Thoracic aorta (tissue), 2 donors: ENCODE measurements at places on chromosomes 2 and 18.

DNA sequence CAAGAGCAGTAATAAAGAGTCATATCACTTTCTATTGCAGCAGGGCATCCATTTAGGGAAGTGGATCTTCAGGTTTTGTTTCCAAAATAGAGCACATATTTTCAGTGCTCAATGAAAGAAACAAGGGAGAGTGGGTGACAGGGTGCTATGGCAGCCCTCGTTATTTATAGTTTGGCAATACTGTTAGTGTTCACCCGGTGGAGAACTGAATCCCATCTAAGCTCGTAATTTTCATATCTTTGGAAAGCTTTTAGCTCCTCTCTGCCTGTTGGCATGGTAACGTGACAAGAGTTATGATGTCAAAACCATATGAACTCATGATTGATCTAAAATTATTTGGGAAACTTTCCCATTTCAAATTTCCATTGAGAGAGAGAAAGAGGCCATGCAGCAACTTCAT, 331.9 kb downstream of the LRRTM1 start:
- no peak for DNase-seq

GRCh38 chr2:140737006-140737405, 1393.8 kb downstream of the LRP1B start:
- no peak for DNase-seq

- DNase-seq: no peak
These were observed 48.4 kb downstream of the MAP2 start for GRCh38 chr2:209472112-209472832.

DNA sequence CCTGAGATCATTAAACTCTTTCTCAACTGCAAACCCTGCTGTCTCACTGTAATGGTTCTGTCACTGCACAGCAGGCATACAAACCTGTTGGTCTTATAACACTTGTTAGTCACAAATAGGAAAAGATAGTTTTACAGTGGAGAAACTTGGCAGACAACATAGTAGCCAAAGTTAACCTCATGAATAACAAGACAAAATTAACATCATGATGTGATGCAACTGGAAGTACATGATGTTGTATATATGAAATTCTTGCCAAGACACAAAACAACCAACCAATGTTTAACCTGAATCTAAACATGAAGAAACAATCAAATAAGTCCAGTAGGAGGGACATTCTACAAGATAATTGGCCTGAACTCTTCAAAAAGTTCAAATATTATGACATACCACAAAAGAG, 189.3 kb downstream of the RNF152 start:
- no peak for DNase-seq

DNA sequence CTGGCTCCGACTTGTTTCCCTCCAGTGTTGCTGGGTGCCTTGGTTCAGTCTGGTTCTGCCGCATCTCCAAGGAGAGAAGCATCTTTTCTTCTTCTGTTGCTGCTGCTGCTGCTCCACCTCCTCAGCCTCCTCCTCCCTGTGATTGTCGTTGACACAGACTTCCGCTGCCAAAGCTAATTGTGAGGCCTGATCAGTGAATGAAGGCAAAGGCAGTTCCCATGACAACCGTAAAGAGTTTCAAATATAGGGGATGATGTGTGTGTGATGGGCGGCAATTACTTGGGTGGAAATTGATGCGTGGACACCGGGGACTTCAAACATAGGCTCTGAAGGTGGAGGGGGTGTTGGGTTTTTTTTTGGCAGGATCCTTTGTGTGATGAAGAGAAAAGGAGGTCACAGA, 13.7 kb downstream of the TET3 start:
- no peak for DNase-seq

DNA sequence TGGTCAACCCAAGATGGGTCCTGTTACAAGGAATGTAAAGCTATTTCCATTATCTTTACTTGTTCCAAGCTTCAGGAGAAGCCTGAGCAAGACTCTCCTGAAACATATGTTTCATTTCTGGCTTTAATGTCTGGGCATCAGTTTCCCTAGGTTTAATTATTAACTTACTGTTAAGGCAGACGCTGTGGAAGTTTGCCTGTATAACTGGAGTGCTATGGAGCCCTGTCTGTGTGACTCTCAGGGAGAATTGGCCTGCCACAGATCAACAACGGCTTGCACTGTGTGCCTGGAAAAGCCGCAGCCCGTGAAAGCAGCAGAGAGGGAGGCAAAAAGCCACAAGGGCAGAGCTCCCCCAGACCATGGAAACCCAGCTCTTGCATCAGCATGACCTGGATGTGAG, 22.1 kb upstream of the LONRF2 start:
- DNase-seq: no peak

DNA sequence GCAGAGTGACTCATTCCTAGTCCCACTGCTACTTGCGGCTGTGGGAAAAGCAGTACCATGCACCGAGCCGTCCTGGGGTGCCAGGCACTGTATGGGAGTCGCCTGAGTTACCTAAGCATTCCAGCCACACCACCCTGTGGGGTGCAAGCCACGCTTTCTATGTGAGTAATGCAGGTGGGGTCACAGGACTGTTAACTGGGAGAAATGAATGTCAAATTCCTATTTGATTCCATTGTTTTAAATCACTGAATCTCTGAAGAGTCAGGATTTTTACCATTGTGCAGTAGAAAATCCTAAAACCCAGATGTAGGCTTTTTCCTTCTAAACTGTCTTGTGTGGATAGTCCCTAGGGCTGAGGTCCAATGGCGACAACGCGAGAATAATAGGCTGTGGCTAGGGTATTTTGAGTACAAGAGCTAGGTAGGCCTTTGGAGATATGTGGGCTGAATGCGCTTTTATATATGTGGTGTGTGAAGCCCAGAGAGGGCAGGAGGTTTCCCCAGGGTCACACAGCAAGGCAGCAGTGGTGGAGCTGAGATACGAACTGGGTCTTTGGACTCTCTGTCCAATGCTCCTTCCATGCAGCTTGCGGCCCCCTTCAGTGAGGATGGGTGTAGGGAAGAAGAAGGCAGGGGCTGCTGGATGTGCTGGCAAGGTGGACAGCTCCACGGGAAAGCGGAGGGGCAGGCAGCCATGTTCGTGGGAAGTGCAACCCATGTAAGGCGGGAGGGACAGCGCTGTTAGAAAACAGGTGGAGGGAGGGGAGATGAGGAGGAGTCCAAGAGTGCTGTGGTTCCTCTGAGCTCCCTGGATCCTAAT, 83.2 kb downstream of the DDX1 start:
- no peak for DNase-seq

DNA sequence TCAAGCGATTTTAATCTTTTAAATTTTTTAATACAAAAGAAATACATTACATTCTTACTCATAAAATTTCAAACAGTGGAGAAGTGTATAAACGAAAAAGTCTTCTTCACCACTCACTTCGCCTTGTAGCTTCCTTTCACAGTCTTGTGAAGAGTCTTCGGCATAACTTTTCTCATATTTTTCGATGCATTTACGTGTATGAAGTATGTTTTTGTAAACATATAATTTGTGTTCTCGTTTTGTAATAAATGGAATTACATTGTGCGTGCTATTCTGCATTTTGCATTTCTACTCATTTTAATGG, 1.1 kb downstream of the SP140L start:
- DNase-seq: no peak

DNA sequence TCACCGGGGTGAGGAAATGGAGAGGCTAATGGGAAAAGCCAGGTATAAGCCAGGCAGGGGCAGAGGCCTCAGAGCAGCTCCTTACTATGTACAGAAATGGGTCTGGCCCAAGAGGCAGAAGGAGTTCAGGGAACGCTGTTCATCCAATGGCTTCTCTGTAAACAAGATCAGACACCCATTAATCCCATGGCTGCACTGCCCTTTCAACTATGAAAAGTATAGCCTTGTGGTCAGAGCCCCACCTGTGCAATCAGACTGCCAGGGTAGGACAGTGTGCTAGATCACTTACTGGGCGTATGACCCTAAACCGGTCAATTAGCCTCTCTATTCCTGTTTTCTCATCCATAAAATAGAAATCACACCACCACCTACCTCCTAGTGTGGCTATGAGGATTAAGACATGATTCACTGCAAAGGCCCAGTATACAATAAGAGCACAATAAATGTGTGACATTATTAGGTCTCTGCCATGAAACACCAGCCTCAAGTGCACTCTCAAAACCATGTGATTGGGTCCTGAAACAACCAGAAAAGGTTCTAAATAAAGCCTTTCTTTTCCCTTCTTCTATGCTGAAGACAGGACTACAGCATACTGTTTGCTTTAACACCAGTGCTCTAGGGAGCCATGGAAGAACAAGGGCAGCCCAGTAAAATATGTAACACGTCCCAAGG, 4.4 kb downstream of the ANKRD44 start:
- DNase-seq: no peak

GRCh38 chr18:69469444-69469919, 68.8 kb downstream of the DOK6 start:
- no peak for DNase-seq

- no peak for DNase-seq
These were observed 171.5 kb downstream of the ALK start for GRCh38 chr2:29749843-29750242.

GRCh38 chr2:197879812-197880408, 75.5 kb downstream of the PLCL1 start:
- no peak for DNase-seq

DNA sequence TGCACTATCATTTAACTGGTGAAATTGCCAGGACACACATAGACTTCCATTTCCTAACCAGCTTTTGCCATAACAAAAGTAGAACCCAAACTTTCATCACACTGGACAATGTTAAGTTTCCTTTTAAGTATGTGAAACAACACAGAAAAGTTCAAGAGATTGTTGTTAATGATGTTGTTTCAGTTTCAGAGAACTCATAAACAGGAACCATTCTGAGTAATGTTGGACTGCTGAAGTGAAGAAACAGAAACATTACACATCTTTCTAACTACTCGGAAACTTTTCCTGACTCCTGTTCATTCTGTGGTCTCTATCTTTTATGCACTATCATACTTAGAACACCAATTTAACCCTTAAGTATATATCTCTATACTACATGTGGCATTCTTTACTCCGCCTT, 179.2 kb downstream of the RIT2 start:
- DNase-seq: no peak

DNA sequence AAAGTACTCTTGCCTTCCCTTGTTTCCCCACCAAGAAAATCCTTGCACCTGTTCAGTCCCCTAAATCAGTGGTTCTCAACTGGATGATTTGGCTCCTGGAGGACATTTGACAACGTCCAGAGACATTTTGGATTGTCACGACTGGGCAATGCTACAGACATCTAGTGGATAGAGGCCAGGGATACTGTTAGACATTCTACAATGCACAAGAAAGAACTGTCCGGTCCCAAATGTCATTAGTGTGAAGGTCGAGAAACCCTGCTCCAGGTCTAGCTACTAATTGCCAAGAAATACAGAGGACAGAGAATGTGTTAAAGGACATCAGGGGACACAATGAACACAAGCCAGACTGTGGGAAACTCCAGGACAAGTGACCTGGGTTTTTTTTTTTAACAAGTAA, 60.0 kb downstream of the LRP2 start:
- DNase-seq: no peak

GRCh38 chr2:130183512-130184373, 1.7 kb downstream of the MZT2B start:
- no peak for DNase-seq

GRCh38 chr2:197356136-197356535, 45.6 kb upstream of the ANKRD44 start:
- DNase-seq: no peak

DNA sequence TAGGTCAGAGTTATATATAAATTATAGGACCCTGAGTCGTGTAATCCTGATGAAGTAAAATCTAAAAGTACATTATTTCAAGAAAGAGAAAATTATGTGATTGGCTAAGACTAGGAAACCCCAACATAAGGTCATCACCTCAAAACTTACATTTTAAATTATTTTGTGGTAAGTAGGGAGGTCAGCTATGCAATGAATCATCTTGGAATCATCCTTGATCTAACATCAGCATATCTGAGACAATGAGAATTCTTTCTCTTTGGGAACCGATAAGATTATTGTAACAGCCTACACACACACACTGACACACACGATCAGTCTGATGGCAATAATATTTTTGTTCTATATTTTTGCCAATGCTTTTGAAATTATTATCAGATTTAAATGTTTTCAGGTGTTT, 904.8 kb upstream of the CHAC2 start:
- no peak for DNase-seq

- DNase-seq: no peak
These were observed 288.2 kb downstream of the IKZF2 start for GRCh38 chr2:212863185-212863588.

DNA sequence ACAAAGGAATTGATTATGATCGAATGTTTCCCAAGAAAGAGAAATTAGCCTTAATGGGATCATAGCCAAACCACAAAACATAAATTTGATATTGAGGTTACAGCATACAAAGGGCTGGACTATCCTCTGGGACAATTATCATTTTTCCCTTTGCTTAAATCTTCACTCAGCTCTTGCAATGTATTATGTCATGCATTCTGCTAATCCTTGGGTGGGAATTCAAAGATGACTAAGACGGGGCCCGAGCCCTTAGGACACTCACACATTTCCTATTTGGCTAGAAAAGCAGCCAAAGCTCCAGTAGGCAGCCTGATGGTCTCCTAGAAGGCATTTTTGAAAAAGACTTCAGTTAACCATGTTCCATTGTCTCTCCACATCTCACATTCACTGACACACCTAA, 17.2 kb upstream of the NMI start:
- no peak for DNase-seq

DNA sequence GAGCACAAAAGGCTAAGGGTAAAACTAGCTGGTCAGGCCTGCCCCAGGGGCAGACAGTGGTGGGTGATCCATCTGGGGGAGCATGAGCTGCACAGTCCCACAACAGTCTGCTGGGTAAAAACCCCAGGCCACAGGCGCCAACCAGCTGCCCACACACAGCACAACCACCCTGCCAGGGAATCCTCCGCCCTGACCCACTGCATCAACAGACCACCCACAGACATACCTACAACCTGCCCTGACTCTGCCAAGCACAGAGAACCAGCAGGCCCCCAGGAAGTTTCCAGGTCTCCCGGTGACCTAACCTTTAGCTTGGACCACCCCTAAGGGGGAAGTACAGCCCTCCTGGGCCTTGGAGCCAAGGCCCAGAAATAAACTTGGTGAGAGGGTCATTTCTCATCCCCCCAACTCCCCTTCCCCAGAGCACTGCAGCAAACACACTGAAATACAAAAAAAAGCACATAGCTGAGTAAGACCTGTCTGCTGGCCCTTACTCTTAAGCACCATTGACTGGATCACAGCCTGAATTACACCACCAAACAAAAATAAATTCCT, 118.3 kb upstream of the CAB39 start:
- DNase-seq: no peak
